H7 (cell line): ENCODE measurements at places on chromosomes 7 and 10. TPM values are rescaled to one million over a fixed set of nuclear protein-coding genes. Genes with fewer than 3 reads are reported as not detected.

- no peak for DNase-seq
These were observed 11.3 kb downstream of the TSPAN14 start for GRCh38 chr10:80465451-80465835.

- DNase-seq, result no peak
These were observed 262.2 kb downstream of the KIF20B start for GRCh38 chr10:89963451-89964102.

DNA sequence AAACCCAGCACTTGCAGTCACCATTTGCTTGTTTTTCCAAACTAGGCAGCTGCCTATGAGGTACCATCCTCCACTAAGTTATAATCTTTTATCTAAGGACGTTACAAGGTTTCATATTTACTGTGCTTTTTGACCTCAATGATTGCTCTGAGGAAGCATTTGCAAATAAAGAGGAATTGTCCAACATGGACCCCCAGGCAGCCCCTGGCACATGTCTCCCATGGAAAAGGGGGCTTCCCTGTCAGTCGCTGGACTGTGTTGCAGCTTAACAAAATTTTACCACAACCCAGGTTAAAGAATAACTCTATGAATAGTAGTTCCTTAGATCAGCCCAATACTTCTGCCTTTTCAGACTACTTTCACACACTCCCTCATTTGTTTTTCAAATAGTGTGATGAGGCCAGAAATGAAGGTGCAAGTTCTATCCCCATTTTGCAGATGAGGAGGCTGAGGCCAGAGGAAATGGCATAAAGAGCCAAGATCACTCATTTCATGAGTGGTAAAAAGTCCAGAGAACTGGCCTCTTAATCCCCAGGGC is 52.8 kb upstream of the ZPBP start:
- no peak for DNase-seq

Gene INTS1
- total RNA-seq, result 71.8 and 78.7 TPM in 2 replicates

- DNase-seq, result peak; percentile 80
These were observed 15.9 kb downstream of the SKIDA1 start for GRCh38 chr10:21509341-21510240.

Gene SYT15B
- total RNA-seq, result 0.78 TPM in 1 of 2 replicates, not detected in the other

- no peak for DNase-seq
These were observed 87.0 kb downstream of the RAPGEF5 start for GRCh38 chr7:22269963-22270362.

DNA sequence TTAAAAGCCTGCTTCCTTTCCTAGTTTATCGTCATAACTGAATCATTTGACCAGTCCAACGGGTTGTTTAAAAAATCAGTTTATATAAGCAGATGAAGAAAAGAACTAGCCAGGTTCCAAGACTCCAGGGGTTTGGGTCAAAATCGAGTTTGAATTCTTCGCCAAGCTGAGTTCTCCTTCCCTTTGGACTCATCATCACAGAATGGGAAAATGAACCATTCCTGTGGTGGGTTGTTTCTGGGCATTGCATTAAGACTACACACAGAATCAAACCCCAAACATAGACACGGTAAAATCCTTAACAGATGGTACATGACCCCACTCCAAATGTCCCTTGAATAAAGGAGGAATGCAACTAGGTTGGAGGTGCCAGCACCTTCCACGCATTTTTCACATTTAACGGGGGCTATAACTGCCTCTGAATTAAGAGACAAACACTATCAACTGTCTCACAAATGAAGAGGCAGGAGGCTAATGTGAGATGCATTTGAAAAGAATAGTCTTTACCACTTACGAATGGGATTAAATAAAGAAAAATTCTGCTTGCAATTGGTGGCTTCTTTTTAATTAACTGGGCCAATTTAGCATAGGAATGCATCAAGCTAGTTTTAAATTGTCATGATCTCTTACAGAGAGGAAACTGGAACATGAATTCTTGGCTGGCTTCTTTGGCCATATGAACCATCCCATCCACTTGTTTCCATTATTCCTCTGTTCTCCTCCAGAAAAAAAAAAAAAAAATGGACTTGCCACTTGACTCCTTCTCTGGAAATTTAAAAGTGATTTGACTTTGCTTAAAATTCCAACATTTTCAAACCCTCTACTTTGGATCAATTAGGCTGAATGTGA is 61.1 kb downstream of the CHST15 start:
- DNase-seq, result no peak

Gene SPAG6
- total RNA-seq, result not detected in 2 replicates

DNA sequence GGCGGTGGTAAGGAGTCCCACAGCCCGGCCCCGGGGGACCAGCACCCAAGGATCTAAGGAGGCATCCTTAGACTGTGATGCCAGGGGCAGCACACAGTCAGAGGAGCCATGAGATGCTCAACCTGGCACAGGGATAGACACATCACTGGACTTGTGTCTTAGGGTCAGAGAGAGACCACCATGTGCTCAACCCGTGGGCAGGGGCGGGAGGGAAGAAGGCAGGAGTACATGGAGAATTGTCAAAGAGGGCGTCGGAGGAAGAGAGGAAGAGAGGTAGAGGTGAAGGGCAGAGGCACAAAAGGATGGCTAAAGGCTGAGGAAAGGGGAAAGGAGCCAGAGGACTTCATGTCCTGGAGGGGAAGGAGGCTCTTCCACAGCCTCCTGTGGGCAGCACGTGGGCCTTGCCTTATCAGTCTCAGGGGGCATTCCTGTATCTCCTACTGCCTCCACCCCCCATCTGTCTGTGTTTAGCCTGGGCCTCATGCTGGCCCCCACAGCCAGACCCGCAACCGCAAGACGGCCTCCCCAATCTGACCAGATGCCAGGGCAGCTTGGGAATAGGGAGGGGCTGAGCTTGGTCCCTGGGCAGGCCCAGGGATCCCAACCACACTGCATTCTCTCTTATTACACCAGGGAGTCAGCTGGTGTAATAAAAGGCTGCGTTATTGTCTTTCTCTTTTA is 2.2 kb downstream of the ADCY1 start:
- DNase-seq, result peak; percentile 45

GRCh38 chr10:104809288-104810090 is 168.4 kb downstream of the SORCS3 start:
- no peak for DNase-seq

GRCh38 chr10:124916098-124916584 is 25.8 kb upstream of the ZRANB1 start:
- no peak for DNase-seq

DNA sequence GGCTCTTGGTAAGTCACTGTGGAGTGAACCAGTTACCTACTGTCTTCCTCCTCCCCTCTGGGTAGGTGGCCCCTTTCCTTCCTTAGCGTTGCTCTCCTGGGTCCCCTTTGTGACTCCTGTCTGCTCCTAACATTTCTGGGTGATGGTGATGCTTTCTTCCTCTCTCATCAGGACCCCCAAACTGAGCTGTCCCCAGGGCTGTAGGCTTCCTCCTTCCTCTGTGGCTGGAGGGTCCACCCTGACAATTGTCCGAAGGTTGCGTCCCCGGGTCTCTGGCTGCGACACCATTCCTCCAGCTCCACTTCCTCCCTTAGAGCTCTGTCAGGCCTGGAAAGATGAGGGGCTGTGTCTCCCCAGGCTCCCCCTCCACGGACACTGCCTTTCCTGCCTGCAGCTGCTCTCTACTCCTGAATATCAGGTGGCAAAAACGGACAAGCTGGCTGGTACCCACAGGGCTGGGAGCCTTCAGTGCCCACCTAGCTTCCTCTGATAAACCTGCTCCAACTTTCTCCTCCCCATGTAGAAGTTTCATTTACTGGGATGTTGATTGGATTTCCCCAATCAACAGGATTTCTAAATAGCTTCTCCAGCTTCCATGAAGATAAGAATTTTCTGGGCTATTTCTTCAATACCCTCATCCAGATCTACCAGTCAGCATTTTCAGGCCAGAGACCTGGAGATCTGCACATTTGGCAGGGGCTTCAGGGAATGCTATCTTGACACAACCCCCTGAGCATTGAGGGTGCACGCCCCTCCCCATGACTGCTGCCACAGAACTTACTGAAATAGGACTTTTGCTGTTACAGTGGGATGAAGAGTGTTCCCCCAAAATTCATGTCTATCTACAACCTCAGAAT is 506.5 kb downstream of the TCERG1L start:
- peak; percentile 17 for DNase-seq

DNA sequence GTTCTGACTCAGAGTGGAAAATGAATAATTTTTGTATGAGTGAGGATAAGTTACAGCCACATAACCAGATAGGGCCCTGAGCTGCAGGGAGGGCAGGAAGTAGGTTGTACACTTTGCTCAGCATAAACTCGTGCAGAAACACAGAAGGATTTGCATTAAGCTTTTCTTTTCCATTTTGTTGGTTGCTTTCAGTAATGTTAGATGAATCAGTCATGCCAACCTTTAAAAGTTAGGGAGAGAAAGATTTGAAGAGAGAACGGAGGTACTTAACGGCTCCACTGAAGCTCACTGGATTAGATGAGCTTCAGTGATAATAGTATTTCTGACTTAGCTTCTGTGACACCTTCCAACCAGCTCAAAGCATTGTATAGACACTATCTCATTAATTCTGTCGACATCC is 348.1 kb downstream of the GATA3 start:
- DNase-seq, result no peak

Gene IFIT3
- total RNA-seq, result 0.22 and 0.45 TPM in 2 replicates

- no peak for DNase-seq
These were observed 60.0 kb downstream of the MYOF start for GRCh38 chr10:93422118-93422517.

DNA sequence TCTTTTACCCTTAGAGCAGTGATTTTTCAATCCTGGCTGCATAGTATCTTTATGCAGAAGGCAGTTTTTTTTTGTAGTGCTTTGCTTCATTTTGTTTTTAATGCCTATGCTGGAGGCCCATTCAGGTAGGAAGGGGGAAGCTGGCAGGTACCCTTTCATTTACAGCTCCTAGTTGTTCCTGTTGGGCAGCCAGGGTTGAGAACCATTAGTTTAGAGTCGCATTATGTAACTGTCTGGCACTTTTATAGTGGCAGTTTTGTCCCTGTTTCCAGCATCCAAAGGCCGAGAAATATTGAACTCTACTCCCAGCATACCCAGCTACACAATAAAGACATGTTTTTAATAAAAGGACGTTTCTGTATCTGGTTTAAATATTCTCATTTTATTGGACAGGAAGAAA is 110.6 kb downstream of the CCDC3 start:
- DNase-seq, result no peak

Gene SPDYE3
- total RNA-seq, result not detected in 2 replicates

Gene SRRM3
- total RNA-seq, result 7.0 and 7.6 TPM in 2 replicates

Gene CCDC71L
- total RNA-seq, result 33.8 and 34.8 TPM in 2 replicates
